ENCODE measurements at places on chromosomes 11 and 22. TPM values are rescaled to one million over a fixed set of nuclear protein-coding genes. Genes with fewer than 3 reads are reported as not detected.

Gene OR52B6
- not detected for total RNA-seq

Gene KCNE3
- 7.6 TPM for total RNA-seq

Gene MS4A3
- 0.80 TPM for total RNA-seq

Gene ST14
- 2.5 TPM for total RNA-seq

Gene RASSF10
- total RNA-seq, result not detected

Gene OR8K3
- total RNA-seq, result not detected

Gene MRPL11
- total RNA-seq, result 24.8 TPM

Gene FGF3
- total RNA-seq, result not detected

Gene FOLR2
- total RNA-seq, result 15.2 TPM

Gene CRYBB2
- not detected for total RNA-seq

Gene FGF4
- not detected for total RNA-seq

Gene ANGPTL5
- total RNA-seq, result not detected

Gene CARD18
- total RNA-seq, result not detected

Gene CARNS1
- 0.12 TPM for total RNA-seq

DNA sequence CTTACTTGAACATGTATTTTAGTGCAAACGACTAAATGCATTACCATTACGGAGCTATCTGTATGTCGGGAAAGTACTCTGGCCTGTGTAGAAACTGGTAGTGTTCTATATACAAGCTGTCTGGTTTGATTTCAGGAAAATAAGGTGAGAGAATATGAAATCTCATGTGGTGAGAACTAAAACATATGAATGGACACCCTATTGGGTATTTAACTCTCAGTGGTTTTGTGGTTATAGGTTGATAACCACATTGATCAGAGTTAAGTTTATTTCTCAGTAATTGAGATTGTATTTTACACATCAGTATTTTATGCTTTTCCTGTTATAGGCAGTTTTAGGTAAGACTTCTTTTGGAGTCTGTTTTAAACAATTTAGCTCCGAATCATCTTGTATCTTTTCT lies 10.4 kb downstream of the ANO5 start:
- no peak for DNase-seq

- DNase-seq, result no peak
Observed at GRCh38 chr11:45541693-45542434, 123.6 kb downstream of the CHST1 start.

DNA sequence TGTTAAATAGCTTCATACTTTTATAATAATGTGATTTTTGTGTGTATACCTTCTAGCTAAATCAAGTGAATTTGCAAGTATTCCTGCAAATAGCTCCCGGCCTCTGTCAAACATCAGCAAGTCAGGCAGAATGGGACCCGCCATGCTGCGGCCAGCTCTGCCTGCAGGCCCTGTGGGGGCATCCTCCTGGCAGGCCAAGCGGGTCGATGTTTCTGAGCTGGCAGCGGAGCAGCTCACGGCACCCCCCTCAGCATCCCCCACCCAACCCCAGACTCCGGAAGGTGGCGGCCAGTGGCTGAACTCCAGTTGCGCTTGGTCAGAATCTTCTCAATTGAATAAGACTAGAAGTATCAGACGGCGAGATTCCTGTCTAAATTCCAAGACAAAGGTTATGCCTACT lies 19.3 kb downstream of the GTSE1 start:
- DNase-seq, result no peak

GRCh38 chr11:133354069-133354468 lies 178.2 kb downstream of the OPCML start:
- no peak for DNase-seq

GRCh38 chr11:86303257-86303656 lies 1.2 kb downstream of the HIKESHI start:
- no peak for DNase-seq

DNA sequence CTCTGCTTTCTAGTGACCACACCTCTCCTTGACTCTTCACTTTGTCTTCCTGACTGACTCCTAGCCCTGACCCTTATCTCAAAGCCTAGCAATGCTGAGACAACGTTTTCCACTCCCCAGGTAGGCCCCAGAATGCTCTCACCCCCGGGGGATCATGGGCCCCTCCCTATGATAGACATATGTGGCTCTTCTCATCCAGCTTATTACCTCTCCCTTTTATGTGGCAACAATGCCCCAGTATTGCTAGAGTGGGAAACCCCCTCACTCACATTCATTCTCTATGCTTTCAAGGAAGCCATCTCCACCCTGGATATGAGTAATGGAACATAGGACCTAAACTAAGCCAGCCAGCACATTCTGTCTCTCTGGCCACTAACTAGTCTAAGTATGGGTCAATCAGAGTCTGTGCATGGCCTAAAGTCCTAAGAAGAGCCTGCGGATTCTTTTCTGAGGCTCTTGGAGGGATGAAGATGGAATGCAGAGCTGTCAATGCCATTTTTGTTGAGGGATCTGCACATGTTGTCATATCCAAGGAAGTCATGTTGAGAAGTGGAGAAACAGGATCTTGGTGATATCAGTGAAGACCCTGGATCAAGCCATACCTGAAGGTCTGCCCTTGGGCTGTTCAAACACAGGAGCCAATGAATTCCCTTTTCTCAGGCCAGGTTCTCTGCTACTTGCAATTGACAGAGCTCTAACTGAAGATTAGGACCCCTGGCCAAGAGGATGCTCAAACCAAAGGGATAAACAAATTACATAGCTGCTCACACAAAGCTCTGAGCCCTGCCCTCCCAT lies 79.8 kb upstream of the GRK3 start:
- no peak for DNase-seq

DNA sequence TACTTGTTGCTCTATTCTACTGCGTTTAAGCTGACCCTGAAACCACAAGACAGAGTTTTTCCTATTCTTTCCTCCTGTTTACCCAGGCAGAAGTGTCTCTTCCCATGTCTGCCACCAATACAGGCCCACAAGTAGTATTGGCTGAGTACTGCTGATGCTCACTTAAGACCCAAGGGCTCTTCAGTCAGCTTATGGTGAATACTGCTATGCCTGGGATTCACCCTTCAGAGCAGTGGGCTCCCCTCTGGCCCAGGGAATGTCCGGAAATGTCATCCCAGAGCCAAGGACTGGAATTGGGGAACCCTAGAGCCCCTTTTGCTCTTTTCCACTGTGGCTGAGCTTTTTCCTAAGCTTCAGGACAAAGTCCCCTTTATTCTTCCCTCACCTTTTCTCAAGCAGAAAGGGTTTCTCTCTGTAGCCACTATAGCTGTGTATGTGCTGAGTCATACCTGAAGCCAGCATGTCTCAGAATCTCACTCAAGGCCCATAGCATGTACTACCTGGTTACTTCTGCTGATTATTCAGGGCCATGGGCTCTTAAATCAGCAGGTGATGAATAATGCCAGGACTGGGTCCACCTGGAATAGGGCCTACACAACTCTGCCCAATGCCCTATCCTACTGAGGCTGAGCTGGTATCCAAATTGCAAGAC lies 745.8 kb upstream of the ANO5 start:
- no peak for DNase-seq

GRCh38 chr11:78060533-78060932 lies 3.1 kb upstream of the THRSP start:
- no peak for DNase-seq

GRCh38 chr11:66192181-66192863 lies 76.1 kb upstream of the RAB1B start:
- DNase-seq, result no peak

- no peak for DNase-seq
Observed at GRCh38 chr11:17691976-17692375, 27.4 kb upstream of the MYOD1 start.

GRCh38 chr11:101445761-101446160 lies 138.0 kb downstream of the TRPC6 start:
- no peak for DNase-seq

DNA sequence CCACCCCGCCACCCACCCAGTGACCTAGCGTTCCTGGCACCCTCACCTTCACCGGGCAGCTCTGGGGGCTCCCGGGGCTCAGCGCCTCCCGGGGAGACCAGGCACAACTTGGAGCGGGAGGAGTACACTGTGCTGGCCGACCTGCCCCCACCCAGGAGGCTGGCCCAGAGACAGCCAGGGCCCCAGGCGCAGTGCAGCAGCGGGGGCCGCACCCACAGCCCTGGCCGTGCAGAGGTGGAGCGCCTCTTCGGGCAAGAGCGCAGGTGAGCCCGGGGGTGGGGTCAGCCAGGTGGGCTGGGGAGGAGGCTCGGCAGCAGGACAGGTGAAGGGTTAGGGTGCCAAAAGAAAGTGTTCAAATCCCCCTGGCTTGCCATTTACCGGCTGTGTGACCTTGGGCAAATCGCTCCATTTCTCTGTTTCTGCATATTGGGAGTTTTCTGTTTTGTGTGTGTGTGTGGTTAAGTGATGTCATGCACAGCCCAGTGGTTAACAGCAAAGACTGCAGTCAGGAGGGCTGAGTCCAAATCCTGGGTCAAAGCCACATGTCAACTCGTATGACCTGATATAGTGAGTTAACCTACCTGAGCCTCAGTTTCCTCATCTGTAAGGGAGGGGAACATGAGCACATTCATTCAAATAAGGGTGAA lies 29.5 kb downstream of the TRIOBP start:
- no peak for DNase-seq

- no peak for DNase-seq
Observed at GRCh38 chr22:23742505-23743264, 8.2 kb downstream of the ZNF70 start.

DNA sequence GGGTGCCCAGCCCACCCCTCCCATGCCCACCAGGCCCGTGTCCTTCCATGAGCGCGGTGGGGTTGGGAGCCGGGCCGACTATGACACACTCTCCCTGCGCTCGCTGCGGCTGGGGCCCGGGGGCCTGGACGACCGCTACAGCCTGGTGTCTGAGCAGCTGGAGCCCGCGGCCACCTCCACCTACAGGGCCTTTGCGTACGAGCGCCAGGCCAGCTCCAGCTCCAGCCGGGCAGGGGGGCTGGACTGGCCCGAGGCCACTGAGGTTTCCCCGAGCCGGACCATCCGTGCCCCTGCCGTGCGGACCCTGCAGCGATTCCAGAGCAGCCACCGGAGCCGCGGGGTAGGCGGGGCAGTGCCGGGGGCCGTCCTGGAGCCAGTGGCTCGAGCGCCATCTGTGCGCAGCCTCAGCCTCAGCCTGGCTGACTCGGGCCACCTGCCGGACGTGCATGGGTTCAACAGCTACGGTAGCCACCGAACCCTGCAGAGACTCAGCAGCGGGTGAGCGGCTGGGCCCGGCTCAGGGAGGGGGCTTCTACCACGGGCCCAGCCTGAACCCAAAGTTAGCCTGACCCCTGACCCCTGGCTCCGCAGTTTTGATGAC lies 3.0 kb downstream of the PKP3 start:
- no peak for DNase-seq

- no peak for DNase-seq
Observed at GRCh38 chr11:75797792-75798191, 17.2 kb upstream of the UVRAG start.

- no peak for DNase-seq
Observed at GRCh38 chr22:21626735-21627469, 2.9 kb downstream of the YDJC start.

DNA sequence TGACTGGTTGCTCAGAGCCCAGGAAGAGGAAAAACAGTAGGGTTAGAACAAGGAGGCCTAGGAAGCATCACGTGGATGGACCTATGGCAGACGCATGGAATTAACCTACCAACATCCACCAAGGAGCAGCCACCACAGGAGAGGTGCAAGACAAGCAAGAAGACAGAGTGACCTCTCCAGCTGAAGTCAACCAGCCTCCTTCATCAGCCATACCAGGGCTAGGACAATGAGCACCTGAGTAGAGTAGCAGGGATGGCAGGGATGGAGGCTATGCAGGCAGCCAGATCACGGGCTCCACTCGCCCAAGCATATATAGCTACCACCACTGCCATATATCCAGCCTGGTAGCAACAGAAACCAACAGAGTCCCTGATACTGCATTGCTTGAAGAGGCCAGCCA lies 202.1 kb upstream of the B3GAT1 start:
- DNase-seq, result no peak

DNA sequence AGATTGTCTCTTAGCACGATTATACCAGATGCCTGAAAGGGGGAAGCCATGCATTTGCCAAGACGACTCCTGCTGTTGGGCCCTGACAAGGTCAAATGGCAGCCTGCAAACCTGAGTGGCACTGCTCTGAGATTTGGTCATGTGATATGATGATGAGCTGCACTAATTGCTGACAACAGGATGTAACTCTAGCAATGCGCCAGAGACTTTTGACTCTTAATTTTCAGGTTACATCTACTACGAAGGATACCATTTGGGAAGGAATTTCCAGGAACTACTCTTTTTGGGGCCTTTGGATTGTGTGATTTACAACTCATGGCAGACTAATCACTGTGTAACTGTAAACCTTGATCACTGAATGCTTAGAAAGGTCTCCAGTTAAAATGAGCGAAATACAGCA lies 13.1 kb downstream of the TREH start:
- no peak for DNase-seq

DNA sequence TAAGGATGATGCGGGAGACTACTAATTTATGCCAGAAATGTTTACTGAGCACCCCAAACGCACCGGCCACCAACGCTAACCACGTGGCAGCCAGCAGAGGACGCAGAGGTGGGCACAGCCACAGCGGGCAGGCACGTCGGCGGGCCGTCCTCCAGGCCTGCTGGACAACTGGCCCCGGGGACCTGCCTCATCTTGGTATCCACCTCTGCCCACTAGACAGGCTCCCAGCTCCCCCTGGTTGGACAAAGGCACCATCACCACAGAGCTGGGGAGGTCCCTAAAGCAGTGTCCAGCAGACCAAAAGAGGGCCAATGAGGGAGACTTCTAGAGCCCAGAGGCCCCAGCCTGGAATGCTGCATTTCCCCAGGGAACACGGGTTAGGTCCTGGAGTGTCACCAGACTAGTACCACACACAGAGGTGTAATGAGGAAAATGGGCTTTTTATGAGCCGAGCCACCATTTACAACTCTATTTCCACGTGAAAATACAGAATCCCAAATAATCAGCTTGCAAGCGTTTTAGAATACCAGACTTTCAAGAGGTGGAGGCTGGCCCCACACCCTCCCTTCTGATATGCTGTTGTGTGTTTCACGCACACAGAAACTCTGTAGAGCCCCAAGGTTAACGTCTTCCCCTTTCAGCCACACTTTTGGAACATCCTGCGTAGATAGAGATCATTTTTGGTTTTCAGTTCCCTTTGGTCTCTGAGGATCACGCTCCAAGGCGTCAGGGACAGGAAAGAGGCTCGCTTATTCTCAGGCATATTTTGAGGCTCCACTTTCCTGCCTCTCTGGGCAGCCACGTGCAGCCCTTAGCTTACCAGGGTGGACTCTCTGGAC lies 23.7 kb upstream of the BID start:
- DNase-seq, result no peak

All from right lobe of liver (tissue), 6 donors.